ENCODE measurements at places on chromosomes 6 and 20.

DNA sequence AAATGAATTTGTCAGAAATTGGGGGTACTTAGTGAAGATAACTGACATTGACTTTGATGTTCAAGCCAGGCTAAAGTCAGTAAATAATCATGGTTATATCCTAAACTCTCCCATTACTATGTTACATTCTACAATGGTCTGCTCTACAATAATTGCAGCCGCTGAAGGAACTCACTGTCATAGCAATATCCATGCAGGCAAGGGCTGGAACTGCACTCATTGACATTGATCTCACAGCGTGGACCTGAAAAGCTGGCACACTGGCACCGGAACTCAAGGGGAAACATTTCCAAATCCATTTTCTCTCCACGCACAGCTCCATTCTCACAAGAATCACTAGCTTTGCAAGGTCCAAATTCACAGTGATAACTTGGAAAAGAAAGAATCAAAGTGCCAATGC lies 702.7 kb downstream of the EYS start:
- DNase-seq = no peak

DNA sequence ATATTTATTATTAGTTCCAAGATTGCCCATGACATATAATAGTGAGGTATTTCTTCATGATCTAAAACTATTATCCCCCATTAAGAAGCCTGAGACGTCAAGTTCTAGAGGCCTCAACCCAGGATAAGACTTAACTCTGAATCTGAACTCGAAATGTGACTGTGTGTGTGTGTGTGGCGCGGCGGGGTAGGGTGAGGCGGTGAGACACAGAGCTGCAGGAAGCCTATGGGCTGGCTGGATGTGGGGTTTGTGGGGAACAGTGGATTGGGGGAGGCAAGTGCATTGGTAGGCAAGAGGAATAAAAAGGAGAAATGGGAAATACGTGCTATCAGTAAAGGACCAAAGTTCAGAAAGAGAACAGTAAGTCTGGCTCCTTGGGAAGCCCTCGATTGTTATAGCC lies 66.5 kb upstream of the RNF146 start:
- DNase-seq = no peak

DNA sequence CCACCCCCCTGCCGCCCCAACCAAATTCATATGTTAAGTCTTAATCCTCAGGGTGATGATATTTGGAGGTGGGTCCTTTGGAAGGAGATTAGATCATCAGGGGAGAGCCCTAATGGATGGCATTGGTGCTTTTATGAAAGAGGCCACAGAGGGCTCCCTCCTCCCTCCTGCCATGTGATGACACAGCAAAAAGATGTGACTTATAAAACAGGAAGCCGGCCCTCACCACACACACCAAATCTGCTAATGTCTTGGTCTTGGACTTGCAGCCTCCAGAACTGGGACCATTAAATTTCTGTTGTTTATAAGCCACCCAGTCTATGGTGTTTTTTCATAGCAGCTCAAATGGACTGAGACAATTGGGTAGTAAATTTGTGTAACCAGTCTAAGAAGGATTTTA lies 176.3 kb downstream of the ADGRG6 start:
- no peak for DNase-seq

DNA sequence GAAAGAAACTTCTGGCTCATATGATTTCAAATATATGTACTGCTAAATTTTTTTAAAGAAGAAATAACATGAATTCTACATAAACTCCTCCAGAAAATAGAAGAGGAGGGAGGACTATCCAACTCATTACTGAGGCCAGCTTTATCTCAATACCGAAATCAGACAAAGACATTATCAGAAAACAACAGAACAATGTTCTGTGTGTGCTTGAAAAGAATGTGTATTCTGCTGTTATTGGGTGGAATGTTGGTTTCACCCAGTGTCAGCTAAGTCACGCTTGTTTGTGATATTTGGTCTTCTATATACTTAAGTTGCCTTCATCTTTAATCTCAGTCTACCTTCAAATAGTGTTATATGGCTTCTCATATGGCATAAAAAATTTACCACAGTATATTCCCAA lies 18.6 kb upstream of the ELOVL2 start:
- DNase-seq = no peak

DNA sequence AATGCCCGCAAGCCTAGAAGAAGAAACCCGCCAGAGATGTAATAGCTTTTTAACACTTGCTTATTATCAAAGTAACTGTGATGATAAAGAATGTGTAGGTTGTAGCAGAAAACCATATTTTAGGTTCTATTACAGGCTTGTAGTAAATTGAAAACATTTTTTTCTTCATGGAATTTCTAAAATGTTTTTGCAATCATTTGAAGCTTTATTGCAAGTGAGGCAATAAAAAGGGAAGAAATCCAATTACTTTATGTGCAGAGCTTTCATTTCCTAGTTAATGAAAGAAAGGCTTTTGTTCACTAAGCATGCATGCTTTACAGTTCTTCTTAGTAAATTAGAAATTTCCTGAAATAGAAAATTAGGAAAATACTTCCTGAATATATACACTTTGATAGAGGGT lies 135.1 kb downstream of the B3GAT2 start:
- DNase-seq = no peak

- no peak for DNase-seq
Observed at GRCh38 chr6:124866040-124866439, 96.2 kb upstream of the RNF217 start.
